ENCODE measurements at places on chromosomes 7 and 10.

- no peak for DNase-seq
Observed at GRCh38 chr10:119860866-119861607, 11.6 kb downstream of the MCMBP start.

- DNase-seq = no peak
Observed at GRCh38 chr10:104301907-104302690, 33.1 kb downstream of the GSTO2 start.

DNA sequence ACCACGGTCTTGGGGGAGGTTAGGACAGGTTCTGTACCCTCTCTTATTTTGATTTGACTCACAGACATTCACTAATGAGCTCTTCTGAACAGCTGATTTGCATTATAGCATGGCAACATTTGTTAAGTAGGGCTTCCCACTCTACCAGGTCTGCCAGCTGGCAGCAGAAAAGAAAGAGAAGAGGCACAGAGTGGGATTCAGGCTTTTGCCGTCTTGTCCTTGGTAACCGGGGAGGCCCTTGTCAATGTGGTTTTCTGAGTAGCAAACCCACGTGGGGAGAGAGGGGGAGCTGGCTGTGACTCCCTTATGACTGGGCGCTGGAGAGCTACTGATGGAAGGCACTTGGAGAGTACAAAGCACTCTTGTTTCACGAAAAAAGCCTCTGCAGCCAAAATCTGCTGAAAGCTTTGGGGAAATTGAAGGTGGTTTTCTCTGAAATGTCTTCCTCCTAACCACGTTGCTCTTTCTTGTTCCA lies 355.3 kb upstream of the GALNT17 start:
- no peak for DNase-seq

- no peak for DNase-seq
Observed at GRCh38 chr10:122446668-122447423, 7.6 kb upstream of the ARMS2 start.

DNA sequence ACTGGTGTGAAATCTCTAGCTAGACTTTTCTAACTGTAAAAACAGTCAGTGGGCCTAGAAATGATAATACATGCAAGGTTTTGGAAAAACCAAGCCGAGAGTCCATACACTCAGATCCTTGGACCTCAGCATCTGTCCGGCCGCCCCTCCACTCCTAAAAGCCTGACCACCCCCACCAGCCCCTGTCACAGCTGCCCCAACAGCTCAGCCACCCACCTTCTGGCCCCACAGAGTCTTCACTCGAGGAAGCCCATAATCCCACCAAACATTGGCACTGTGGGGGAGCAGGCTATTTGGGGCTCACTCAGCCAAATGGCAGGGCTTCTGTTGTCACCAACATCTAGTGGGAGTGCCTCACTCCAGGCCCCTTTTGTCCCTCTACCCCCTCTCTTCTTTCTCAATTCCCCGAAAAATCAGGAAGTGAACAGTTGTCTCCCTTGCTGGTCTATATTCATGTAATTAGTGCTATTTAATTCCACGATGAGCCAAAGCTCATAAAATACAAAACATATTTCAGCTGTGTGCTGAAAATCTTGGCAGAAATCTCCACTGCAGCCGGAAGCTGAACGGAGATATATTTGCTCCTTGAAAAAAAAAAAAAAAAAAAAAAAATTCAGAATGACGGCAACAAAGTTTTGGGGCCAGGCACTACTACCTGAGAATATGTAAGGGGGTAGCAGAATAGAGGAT lies 55.5 kb downstream of the PLXNA4 start:
- DNase-seq = no peak

GRCh38 chr10:105691811-105692210 lies 1050.7 kb downstream of the SORCS3 start:
- no peak for DNase-seq

DNA sequence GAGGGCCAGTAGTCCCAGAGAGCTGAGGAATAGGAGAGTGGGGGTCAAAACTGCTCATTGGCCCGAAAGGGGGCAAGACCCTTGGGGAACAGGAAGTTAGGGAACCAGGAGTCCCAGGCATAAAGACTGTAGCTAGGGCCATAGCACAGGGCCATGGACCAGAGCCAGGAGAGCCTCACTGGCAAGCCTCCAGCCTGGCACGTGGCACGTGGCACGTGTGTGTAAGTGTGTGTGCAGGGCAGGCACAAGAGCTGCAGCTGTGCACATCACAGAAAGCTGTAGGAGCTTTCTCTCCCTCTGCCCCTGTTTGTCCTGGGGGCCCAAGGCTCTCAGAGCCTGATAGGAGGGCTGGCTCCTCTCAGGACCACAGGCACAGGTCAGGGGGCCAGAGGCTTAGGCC lies 47.8 kb upstream of the SLF2 start:
- DNase-seq = no peak

GRCh38 chr10:103078309-103078615 lies 114.8 kb downstream of the NT5C2 start:
- no peak for DNase-seq

DNA sequence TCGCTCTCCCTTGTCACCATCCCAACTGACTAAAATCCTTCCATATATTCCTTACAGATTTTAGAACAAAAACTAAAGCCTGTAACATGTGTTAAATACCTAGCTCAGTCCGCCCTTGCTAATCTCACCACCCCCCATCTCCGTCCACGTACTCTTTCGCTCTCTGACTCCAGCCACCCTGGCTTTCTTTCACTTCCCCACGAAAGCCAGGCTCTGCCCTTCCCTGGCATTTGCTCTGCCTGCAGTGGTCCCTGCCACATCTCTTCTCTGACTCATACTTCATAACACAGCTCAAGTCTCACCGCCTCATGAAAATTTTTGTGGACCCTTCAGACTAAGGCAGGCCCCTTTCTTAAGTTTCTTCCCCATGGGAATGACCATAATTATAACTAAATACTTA lies 11.7 kb upstream of the GPAM start:
- DNase-seq = no peak

- no peak for DNase-seq
Observed at GRCh38 chr10:3137958-3138726, 34.4 kb downstream of the PITRM1 start.

DNA sequence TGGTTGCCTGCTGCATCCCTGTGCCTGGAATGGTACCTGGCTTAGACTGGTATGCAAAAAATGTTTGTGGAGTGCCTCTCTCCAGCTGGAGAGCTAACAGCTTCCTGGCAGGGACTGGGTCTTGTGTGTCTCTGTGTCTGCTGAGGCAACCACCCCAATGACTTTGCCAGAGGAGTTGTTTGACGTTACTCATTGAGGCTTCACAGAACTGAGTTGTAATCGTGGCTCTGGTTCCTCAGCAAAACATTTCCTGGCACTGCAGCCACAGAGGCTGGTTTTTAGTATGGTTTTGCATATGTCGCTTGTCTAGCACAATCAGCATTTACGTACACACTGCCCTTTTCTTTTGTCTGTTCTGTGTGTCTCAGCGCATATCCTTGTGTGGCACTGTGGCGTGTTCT lies 7.5 kb downstream of the ZNF282 start:
- no peak for DNase-seq

DNA sequence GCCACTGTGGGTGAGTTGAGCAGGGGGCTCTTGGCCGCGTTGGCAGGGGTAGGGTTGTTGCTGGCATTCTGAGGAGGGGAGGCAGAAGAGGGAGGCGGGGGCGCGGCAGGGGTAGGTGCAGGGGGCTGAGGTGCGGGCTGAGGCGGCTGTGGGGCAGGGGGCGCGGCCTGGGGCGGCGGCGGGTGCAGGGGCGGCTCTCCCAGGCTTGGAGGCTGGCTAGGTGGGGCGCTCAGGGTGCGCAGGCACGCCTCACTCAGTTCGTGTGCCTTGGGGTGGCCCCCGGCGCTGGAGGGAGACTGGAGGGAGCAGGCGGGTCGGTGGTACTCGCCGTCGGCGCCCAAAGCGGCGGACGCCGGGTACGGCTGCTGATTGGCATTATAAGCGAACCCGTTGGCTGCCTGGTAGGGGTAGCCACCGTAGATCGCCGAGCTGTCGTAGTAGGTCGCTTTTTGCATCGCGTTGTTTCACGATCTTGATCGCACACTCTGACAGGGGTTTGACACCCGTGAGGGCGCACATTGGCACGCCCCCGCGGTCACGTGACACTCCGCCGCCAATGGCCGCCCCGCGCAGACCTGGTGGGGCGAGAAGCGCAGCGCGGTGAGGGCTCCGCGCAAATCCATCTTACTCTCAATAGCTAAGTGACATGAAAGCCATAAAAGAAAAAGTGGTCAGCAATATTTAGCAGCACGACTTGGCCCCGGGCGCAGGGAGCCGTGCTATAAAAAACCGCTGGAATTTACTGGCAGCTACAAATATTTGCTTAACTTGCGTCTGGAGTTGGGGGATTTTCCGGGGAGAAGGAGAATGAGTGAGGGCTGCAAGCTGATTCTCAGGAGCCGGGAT lies 7.9 kb upstream of the HOXA2 start:
- no peak for DNase-seq

- DNase-seq = no peak
Observed at GRCh38 chr7:40015790-40016296, 65.8 kb downstream of the CDK13 start.

GRCh38 chr10:36679554-36679953 lies 445.8 kb upstream of the ANKRD30A start:
- no peak for DNase-seq

- DNase-seq = no peak
Observed at GRCh38 chr10:23363793-23364135, 19.2 kb upstream of the C10orf67 start.

GRCh38 chr7:70788276-70788675 lies 343.7 kb upstream of the GALNT17 start:
- no peak for DNase-seq

GRCh38 chr7:135745703-135746312 lies 2.8 kb downstream of the FAM180A start:
- DNase-seq = no peak

DNA sequence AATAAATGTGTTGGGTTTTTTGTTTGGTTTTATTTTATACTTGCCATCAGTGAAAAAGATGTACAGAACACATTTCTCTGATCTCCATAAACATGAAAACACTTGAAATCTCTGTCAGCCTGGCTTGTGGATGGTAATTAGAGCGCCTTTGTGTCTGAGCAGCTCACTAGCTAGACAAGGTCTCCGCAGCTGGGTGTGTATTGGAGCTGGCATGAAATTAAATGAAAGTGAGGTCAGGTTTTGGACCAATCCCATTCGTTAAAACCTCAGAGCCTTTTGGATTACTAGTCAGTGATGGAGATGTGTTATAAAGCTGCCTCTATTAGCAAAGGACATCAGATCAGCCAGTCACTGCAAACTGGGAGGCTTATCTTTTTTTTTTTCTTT lies 2.7 kb downstream of the FRAT1 start:
- no peak for DNase-seq

DNA sequence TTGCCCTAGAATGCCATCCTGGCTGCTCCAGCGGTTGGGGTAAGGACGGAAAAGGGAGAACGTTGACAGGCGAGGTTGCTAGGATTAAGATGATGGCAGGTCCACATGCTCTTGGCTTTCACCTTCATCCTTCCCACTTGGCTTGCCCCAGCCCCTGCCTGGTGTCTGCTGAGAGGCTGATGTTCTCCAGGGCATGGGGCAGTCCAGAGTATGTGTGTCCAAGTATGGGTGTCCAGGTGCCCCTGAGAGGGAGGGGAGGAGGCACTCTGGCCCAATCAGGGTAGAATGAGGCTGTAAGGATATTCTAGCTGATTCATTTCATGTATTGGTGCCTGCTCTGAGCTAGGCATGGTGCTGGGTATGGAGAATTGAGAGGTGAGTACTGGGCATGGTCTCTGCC lies 12.6 kb downstream of the NEURL1 start:
- DNase-seq = no peak

GRCh38 chr7:69738396-69738951 lies 140.2 kb downstream of the AUTS2 start:
- no peak for DNase-seq
